ENCODE measurements at places on chromosomes 16 and 17.
A peak's percentile ranks its signal among the peaks of the same experiment; 100 is the strongest.

DNA sequence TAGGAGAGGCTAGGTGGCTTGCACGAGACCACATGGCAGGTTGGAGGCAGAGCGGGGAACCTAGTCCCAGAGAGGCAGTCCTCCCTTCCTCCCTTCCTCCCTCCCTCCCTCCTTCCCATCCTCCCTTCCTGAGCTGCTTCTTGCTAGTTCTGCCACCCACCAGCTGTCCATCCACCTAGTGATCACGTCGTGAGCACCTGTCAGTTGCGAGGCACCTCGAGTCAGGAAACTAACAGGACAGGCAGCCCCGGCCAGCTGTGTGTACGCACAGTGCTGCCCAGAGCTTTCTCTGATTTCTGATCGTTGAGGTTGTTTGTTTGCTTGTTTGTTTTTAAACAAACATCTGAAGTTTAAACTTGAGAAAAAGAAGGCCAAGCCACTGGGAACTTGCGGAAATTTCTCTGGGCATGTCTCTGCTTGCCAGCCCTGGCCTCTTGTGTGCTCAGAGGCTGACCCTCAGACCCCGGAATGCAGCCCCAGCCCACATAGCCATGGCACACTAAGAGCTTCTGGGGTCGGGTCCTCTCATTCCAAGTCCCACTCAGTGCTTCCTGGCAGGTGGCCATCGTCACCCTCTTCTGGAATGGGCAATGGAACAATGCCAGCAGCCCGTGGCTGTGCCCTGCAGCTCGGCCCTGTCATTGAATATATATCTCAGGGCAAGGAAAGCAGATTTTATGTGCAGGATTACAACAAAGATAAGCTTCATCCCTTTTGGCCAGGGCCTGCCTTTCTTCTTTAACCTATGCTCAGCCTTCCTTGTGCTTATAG lies 174.0 kb downstream of the KATNIP start:
- no peak for DNase-seq

DNA sequence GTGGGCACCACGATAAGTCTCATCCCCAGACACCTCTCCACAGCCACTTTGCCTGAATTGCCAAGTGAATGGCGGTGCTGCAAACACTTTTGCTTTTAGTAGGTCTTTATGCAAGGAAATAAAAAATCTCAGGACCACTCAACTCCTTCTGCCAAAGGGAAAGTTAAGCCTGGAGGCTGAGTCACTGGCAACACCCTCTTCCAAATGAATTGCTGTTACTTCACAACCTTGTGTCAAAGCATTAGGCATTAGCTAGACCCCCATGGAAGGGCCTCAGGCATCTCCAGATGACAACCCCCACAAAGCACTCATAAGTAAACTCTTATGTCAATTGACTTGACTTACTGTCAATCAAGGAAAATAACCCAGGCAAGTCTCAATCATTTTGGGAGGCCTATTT lies 43.0 kb downstream of the RNF112 start:
- no peak for DNase-seq

- DNase-seq = no peak
Measured at GRCh38 chr16:25855063-25855462, 163.3 kb downstream of the HS3ST4 start.

- no peak for DNase-seq
Measured at GRCh38 chr17:7636163-7636562, 6.2 kb downstream of the SHBG start.

DNA sequence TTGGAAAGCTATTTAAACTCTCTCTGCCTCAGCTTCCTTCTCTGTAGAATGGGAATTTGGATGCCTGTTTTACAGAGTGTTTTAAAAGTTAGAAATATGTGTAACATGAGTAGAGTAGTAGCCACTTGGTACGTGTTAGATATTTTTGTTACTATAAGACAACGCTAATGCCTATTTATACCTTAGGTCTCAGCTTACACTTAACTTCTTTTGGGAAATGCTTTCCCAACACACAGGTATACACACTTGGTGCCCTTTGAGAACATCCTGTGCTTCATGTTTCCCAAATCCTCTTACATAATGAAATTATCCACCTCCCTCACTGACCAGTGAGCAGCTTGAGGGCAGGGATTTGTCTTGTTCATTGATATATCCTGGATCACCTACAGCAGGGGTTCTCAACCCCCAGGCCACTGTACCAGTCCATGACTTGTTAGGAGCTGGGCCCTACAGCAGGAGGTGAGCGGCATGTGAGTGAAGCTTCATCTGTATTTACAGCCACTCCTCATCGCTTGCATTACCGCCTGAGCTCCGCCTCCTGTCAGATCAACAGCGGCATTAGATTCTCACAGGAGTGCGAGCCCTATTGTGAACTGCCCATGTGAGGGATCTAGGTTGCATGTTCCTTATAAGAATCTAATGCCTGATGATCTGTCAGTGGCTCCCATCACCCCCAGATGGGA lies 33.5 kb downstream of the ARSG start:
- DNase-seq = no peak

GRCh38 chr16:84597931-84598351 lies 19.9 kb downstream of the COTL1 start:
- DNase-seq = no peak

GRCh38 chr17:12928736-12929135 lies 89.1 kb downstream of the ELAC2 start:
- DNase-seq = no peak

GRCh38 chr17:80474961-80475909 lies 1.2 kb downstream of the NPTX1 start:
- peak; percentile 54 for DNase-seq

Measured in GM13977 (cell line).